ENCODE measurements at places on chromosomes 6 and 20.

GRCh38 chr6:155067956-155068615, 73.0 kb downstream of the TIAM2 start:
- DNase-seq, result no peak

DNA sequence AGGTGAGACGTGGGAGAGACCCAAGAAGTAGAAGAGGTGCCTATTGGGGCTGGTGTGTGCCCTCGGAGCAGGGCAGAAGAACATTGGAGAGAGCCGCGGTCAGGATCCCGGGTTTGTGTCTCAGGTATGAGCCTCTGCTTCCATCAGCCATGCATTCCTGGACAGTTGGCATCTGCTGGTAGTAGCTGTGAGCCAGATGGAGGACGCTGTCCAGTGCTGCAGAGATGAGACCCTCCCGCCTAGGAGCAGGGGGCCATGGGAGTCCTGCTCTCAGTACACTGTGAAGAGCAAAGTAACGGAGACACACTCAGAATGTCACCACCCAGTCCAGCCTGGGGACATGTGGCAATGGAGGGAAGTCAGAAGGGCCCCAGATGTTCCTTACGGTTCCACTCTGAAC, 108.2 kb downstream of the CDH4 start:
- DNase-seq, result no peak

GRCh38 chr6:106637051-106637716, 7.8 kb downstream of the QRSL1 start:
- DNase-seq, result no peak

DNA sequence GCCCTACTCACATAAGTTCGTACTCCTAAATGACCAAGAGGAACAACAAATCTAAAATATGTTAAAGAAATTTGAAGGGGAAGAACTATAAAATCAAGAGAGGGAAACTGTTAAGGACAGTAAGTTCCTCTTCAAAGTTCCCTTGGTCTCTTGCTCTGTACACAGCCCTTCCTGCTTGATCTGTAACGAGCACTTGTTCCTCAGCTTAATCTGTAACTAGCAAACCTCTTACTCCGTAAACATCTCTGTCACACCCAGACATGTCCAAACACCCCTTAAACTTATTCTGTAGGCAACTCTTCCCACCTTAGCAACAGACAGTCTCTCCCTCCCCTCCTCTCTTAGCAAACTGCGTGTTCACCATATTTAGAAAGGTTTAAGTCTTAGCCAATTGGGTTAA, 29.9 kb downstream of the PLN start:
- no peak for DNase-seq

DNA sequence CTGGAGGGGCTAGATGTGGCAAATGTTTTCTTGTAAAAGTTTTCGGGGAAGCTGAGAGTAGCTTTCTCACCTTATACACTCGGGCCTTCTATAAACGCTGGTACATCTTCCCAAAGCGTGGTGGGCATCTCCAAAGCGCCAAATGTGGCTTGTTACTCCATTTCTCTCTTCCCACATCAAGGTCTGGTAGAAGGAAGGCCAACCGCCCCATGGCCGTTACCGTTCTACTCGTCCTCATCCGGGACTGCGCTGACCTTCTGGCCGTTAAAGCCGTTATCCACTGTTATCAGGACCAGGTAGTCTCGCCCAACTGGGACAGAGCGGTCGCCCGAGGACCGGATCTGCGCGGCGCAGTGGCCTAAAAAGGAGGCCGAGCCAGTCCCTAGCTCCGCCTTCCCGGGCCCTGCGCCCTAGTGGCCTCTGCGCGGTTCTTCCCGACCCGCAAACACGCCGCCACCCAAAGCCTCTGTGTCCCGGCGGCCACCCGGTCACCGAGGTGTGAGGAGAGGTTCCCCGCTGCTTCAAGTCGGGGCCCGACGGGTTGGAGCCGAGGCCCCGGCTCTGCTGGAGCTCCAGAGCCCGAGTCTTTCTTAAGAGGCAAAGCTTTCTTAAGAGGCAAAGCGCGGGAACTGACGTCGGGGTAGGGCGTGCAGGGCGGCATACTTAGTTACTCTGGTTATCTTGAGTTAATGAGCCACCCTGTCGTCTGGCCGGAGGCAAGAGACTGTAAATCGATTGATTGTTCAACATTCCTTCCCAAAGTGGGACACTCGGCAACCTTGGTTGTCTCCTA, 90.5 kb downstream of the GPX5 start:
- DNase-seq, result no peak

GRCh38 chr20:9145142-9145541, 76.3 kb downstream of the PLCB4 start:
- DNase-seq, result no peak

DNA sequence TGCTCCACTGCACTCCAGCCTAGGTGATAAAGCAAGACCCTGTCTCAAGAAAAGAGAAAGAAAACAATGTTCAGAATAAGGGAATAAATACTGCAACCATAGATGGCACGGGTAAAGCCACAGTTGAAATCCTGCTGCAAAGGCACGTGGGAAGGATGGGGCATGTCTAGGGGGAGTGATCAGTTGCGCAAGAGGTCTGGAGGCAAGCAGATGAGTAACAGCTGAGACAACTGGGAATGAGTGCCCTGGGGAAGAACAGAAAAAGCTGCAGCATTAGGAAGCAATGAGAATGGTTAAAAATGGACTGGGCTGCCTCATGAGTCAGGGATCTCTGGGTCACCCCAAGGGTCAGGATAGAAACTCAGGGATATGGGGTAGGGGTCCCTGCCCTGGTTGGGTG, 96.3 kb downstream of the GMPR start:
- no peak for DNase-seq

DNA sequence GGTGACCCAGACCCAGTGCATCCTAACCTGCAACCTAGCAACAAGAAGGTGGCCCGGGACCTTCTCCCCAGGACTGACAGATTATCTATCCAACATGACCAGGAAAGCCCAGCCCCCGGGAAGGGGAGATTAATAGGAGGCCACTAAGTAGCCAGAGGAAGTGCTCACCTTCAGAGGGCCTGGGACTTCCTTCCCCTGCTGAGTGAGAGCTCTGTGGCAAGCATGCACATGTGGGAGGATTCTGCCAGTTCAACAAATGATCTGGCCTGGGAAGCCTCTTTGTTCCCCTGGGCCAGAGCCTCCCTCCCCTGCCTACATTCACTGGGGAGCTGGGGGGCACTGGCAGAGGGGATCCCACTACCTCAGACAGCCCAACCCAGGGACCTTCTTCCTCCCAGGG, 39.6 kb downstream of the SHLD1 start:
- no peak for DNase-seq

DNA sequence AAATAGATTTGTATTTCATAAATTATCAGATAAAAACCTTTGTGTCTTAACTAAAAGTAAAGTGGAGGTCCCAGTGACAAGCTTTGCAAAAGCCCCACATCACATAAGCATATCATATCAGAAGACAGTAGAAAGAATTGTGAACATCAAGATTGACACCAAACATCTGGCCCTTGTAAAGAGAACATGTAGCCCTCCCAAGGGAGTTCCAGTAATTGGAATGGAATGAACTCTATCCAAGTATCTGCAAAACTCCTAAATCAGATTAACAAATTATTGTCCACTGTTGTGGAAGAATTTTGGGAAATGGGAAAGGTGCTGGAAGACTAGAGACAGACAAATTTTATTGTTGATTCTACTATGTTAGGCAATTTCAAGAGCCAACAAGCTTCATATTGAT, 268.8 kb downstream of the KCNQ5 start:
- DNase-seq, result no peak

- no peak for DNase-seq
These were observed 112.4 kb downstream of the PRKN start for GRCh38 chr6:162615016-162615705.

DNA sequence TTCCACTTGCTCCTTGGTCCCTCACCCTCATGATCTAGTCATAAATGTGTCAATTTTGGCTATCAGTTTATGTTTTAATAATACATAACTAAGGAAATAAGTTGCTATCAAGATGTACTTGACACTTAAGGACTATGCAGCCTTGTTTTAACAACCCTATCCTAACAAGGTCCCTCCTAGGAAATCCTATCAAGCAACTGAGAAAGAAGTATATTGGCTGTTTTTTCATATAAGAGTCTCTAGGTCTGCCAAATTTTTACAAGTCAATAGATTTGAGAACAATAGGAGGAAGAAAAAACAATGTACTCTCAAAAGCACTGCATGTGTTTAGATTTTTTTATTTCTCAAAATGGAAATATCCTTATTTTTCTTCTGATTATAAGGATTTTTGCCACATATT, 14.7 kb downstream of the FILIP1 start:
- DNase-seq, result no peak

GRCh38 chr6:133705731-133706130, 183.2 kb upstream of the TCF21 start:
- no peak for DNase-seq

- no peak for DNase-seq
These were observed 332.9 kb downstream of the TFAP2A start for GRCh38 chr6:10081957-10082356.

DNA sequence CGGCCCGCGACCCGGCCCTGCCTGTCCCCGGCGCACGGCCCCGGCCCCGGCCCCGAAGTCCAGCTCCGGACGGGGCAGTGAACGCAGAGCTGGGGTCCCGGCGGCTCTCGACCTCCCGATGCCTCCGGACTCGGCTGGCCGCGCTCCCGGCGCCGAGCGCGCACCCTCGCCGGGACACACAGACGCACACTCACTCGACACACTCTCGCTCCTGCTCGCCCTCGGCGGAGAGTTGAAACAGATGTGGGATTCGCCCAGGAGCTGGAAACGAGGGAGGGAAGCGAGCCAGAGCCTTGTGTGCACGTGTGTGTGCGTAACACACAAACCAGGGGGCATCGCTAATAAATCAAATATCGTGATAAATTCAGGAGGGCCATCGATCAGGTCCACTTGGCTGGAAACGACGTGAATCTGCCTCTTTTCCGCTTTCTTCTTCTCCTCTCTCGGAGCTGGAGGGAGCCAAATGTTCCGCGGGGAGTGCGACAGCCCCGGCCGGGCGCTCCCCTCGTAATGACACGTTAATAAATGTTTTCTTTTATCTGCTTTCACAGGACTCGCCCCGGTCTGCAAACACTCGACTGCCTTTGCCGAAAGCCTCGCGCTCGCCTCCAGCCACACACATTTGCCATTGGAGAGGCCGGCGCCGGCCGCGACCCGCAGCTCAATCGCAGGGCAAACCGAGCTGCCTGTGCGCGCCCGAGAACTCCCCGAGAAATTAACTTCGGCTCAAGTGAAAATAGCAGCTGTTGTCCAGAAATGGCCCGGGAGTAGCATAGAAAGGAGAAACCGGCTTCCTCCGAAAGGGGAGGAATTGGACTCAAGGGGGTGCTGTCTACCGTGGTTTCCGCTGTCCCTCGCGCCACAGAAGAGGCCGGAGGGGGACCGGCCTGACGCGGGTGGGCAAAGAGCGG, 828 bp upstream of the SULF2 start:
- no peak for DNase-seq

- DNase-seq, result peak; percentile 90
These were observed 502.2 kb upstream of the JARID2 start for GRCh38 chr6:14743474-14744211.

DNA sequence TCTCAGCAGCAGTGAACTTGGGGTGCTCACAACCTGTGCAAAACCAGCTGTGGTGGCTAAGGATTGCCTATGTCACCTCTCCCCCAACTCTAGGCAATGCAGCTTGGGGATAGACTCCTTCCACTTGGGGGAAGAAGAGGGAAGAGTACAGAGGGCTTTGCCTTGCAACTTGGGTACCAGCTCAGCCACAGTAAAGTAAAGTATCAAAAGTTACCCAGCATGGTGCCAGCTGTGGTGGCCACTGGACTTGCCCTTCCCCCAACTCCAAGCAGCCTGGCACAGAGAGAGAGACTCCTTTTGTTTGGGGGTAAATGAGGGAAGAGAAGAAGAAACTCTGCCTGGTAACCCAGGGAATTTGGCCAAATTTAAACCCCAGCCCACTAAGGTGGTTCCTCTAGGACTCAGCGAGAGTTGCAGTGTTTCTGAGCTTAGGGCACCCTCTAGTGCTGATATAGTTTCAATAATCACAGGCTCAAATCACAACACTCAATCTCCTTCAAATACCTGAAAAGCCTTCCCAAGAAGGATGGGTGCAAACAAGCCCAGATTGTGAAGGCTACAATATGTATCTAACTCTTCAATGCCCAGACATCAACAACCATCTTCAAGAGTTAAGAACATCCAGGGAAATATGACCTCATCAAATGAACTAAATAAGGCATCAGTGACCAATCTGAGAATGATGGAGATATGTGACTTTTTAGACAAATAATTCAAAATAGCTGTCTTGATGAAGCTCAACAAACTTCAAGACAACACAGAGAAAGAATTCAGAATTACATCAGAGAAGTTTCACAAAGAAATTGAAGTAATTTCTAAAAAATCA, 7.6 kb upstream of the DEFB129 start:
- no peak for DNase-seq

DNA sequence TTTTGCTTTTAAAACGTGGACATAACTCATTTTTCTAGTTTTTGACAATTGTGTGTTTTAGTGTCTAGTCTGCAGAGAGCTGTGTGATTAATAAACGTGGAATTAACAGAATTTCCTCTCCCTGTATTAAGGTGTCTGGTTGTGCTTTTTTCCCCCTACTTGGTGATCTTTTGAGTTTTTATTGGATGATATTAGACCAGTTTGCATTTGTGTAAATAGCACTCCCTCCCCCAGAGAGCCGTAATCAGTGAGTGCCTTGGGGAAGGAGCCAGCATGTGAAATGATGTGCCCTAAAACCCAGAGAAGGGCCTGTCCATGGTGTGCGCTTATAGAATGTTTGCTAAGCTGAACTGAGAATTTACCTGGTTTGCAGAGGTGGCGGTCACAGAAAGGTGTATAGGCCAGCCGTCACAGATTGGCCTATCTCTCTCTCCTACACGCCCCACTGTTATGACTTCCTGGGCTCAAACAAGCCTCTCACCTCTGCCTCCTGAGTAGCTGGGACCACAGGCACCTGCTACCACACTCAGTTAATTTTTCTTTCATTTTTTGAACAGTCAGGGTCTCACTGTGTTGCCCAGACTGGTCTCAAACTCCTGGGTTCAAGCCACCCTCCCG, 42.4 kb downstream of the ALDH5A1 start:
- DNase-seq, result no peak

DNA sequence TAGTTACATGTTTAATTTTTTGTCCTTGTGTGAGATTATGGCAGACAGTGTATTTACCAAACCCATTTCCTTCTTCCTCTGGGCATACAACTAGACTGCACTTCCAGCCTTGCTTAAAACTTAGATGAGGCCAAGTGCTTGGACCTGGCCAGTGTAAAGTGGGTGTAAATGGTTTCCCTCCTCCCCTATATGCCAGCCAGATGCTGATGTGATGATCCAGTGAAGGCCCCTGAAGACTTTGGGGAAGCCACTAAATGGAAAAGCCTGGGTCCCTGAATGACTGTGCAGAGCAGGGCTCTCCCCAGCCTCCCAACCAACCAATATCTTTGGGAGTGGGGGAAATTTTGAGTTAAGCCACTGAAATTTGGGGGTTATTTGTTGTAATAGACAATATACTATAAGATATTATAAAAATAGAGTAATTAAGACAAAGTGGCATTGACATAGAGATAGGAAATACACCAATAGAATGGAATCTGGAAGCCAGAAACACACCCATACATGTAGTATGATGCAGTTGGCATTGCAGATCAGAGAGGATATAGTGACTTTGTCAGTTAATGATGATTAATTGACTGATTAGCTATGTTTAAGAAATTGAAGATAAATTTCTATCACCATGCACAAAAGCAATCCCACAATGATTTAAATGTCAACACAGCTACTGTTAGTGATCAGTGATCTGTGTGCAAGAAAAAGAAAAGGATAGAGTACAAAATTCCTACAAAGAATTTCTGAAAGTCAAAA, 10.4 kb upstream of the SNX9 start:
- no peak for DNase-seq
